ENCODE measurements at places on chromosomes 2 and 18.

GRCh38 chr18:44743631-44744030 lies 62.9 kb downstream of the SETBP1 start:
- DNase-seq, result no peak

DNA sequence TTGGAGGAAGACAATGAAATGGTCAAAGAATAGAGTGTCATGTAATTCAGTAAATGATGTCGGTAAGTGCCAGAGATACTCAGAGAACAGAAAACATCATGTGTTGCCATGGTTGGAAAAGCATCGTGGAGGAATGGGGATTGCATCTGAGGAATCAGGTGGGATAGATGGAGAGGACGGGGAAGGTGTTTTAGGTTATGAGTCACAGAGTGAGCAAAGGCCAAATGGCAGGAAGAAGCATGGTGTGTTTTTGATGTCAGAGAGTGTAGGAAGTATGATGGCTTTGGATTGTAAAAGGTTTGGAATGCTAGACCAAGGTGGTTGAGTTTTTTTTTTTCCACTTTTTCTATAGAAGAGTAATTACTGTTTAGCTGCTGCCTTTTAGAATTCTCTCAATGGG lies 27.5 kb upstream of the CD28 start:
- no peak for DNase-seq

- no peak for DNase-seq
These were observed 58.3 kb upstream of the MAPRE3 start for GRCh38 chr2:26911911-26912861.

DNA sequence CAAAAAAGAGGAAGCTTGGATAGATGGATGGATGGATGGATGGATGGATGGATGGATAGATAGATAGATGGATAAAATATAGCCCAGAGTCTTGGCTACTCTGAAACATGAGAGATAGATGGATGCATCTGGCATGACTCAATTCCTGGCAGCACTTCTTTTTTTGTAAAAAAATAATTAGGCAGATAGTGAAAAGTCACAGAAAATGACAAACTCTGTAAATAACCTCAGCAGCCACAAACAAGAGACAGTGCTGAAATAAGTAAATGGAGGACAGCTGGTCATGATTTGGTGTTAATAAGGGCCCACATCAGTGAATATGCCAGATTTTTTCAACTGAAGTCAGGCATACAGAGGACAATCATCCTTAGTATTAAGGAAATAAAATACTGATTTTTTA lies 585.0 kb upstream of the GCFC2 start:
- no peak for DNase-seq

GRCh38 chr2:31271851-31272267 lies 37.9 kb downstream of the EHD3 start:
- DNase-seq, result peak; percentile 42

DNA sequence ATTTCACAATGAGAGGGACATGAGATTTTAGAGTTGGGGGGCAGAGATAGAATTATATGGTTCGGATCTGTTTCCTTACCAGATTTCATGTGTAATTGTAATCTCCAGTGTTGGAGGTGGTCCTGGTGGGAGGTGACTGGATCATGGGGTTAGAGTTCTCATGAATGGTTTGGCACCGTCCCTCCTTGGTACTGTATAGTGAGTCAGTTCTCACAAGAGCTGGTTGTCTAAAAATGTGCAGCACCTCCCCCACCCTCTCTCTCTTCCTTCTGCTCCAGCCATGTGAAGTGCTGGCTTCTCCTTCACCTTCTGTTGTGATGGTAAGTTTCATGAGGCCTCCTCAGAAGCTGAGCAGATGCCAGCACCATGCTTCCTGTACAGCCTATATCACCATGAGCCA lies 138.1 kb downstream of the SCG2 start:
- DNase-seq, result peak; percentile 45

- DNase-seq, result no peak
These were observed 97.6 kb upstream of the TMEM178A start for GRCh38 chr2:39568116-39568515.

- DNase-seq, result peak; percentile 77
These were observed 175.4 kb downstream of the MAIP1 start for GRCh38 chr2:200130762-200131166.

DNA sequence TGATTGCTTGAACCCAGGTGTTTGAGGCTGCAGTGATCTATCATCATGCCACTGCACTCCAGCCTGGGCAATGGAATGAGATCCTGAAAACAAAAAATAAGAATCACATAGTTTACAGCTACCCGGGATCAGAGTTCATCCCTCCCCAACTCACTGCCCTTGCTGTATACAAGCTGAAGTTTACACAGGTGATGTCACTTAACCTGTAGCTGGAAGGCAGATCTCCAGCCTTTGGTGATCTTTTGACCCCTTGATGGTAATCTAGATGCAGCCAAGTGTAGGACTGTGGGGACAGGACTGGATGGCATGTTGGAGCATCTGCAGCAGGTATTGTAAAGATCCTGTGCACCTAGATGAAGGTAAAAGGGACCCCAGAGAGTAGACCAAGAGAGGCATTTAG lies 66.7 kb upstream of the SLC14A2 start:
- DNase-seq, result no peak

- DNase-seq, result no peak
These were observed 143.6 kb upstream of the EPHA4 start for GRCh38 chr2:221715523-221716247.

DNA sequence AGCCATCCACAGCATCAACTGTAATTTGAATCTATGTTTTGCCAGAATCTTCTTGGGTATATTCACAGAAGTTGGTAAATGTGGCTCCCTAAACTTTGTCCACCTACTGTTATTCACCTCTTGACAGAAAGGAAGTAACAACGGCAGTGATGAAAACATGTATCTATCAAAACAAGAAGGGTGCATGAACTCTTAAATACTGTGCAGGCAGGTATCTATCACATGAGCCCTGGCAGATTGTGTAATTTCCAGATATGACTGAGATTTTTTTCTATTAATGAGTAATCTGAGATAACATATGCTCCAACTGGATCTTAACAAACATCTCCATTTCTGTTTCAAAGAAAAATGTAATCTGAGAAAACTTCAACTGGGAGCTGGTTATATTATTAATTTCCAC lies 36.6 kb downstream of the SFT2D3 start:
- no peak for DNase-seq

- no peak for DNase-seq
These were observed 797.7 kb downstream of the MBD2 start for GRCh38 chr18:53426666-53427184.

- no peak for DNase-seq
These were observed 5.9 kb downstream of the LBX2 start for GRCh38 chr2:74493546-74493945.

- no peak for DNase-seq
These were observed 114.9 kb downstream of the NCK2 start for GRCh38 chr2:105859694-105859951.

DNA sequence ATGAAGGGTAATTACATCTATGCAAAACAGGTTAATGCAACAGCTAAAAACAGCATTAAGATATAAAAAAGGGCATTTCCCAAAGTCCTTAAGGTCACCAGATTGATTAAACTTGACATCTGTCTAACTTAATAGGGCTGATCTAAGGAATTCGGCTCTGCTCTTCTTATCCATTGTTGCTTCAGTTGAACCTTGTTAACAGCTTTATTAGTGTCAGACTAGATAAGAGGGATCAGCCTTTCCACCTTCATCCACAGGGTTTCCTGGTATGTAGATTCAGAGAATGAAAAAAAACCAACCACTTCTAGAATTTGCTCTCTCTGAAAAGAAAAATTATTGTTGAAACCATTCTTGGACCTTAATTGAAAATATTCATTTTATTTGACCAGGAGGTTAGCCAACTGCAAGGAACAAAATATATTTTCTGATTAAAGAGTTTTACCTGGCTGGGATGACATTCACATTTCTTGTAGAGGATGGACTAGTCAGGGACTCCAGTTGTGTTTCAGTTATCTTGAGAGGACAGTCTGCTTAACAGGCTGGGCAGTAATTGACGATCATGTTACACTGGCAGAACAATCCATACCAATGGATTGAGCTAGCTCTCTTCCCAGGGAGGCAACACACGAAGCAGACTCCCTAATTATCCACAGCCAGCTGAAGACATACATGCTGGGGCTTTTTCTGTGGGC lies 357.4 kb upstream of the ACVR2A start:
- no peak for DNase-seq

GRCh38 chr2:150626934-150627411 lies 139.5 kb upstream of the RND3 start:
- DNase-seq, result no peak

DNA sequence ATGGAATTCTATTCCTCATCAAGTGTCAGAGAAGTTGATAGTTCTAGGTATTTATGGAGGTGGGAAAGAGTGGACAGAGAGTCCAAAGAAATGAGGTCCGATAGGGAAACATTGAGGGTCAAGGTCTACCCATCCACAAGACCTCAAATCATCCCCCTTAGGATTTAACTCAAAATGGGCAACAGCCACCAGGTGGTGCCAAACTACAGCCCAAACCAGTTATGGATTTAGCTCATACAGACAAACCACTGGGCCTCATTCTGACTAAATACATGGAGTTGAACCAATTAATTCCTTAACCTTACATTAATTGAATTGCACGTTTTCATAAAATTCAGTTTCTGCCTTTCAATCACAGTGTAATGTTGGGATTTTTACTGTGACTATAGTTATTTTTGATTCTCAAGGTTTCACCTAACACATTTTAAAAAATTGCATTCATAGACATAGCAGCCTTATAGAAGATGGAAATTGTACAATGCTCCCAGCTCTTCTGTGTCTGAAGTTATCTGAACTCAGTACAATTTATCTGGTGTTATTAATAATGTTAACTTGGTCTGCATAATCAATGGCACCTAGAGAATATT lies 98.2 kb upstream of the HNMT start:
- peak; percentile 16 for DNase-seq

- peak; percentile 71 for DNase-seq
These were observed 43.9 kb upstream of the RAPH1 start for GRCh38 chr2:203578759-203579643.

- no peak for DNase-seq
These were observed 220.4 kb upstream of the SLC35G4 start for GRCh38 chr18:11388755-11389680.

DNA sequence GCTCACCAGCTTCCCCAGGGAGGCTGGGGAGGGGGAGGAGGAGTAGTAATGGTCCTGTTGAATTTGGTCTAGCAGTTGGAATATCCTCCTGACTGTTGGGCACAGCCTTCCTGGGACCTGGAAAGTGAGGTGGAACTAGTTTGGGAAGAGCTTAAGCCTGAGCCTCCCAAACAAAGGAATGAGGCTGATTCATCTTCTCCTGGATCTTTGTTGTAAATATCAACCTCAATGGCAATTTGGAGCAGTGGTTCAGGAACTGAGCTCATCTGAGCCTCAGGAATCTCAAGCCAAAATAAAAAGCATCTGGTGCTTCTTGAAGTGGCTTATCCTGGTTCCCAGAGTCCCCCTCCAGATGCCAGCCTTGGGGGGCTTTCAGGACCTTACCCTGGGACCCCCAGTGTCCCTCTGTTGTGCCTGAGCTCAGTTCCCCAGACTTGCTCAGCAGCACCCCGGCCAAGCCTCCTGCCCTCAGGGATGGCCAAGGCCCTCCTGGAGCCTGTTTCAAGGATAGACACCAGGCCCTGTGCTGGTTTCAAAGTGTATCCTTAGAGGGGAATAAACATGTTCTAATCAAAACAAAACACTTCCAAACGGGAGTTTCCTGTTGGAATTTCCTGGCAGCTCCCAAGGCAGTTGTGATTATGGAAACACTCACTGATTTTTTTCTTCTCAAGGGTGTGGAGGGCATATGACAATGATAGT lies 112.6 kb downstream of the DDX1 start:
- DNase-seq, result no peak

- no peak for DNase-seq
These were observed 1.9 kb downstream of the BMPR2 start for GRCh38 chr2:202378001-202378400.
